Right hindlimb (tissue), 1 donor: ENCODE measurements at places on chromosomes 11 and 22.

DNA sequence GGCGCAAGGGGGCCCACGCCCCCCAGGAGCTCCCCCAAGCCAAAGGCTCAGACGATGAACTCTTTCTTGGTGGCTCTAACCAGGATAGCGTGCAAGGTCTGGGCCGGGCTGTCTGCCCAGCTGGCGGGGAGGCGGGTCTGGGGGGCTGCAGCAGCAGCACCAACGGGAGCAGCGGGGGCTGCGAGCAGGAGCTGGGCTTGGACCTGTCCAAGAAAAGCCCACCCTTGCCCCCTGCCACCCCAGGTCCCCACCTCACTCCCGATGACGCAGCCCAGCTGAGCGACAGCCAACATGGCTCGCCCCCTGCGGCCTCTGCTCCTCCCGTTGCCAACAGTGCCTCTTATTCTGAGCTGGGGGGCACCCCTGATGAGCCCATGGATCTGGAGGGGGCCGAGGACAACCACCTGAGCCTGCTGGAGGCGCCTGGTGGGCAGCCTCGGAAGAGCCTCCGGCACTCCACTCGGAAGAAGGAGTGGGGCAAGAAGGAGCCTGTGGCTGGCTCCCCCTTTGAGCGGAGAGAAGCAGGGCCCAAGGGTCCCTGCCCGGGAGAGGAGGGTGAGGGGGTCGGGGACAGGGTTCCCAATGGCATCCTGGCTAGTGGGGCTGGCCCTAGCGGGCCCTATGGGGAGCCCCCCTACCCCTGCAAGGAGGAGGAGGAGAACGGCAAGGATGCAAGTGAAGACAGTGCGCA lies 21.6 kb upstream of the TMEM191C start:
- no peak for DNase-seq

DNA sequence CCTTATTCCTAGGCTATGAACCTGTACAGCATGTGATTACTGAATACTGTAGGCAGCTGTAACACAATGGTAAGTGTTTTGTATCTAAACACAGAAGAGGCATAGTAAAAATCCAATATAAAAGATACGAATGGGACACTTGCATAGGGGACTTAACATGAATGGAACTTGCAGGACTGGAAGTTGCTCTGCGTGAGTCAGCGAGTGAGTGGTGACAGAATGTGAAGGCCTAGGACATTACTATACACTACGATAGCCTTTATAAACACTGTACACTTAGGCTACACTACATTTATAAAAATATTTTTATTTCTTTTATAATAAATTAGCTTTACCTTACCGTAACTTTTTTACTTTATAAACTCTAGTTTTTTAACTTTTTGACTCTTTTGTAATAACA lies 81.1 kb downstream of the PGR start:
- no peak for DNase-seq

DNA sequence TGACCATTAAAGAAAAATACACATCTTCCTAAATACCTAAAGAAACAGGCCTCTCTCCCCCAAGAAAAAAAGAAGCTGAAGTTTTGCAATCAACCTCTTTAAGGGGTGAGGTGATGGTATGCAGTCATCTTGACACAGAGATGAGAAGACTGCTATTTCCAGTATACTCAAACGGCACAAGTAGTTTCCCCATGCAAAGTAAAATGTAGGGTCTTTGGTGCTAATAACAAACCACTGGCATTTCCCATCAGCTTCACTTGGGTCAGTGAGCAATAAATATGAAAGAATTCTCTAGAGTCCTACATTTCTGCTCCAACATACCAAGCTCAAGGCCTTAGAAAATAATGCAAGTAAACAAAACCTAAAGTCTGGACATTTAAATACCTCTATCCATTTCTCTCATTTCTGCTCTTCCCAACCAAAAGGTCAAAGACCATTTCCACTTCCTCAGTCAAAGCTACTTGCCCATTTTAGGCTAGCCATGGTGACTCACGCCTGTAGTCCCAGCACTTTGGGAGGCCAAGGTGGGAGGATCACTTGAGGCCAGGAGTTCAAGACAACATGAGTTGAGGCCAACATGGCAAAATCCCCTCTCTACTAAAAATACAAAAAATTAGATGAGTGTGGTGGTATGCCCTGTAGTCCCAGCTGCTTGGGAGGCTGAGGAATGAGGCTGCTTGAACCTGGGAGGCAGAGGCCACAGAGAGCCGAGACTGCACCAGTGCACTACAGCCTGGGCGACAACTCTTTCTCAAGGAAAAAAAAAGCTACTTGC lies 39.5 kb upstream of the CHRNA10 start:
- DNase-seq: no peak

- no peak for DNase-seq
These were observed 37.0 kb upstream of the HMOX1 start for GRCh38 chr22:35343664-35344550.

- DNase-seq: no peak
These were observed 17.0 kb downstream of the IMMP1L start for GRCh38 chr11:31492320-31492913.

- no peak for DNase-seq
These were observed 3.6 kb downstream of the SSH3 start for GRCh38 chr11:67306769-67307544.

DNA sequence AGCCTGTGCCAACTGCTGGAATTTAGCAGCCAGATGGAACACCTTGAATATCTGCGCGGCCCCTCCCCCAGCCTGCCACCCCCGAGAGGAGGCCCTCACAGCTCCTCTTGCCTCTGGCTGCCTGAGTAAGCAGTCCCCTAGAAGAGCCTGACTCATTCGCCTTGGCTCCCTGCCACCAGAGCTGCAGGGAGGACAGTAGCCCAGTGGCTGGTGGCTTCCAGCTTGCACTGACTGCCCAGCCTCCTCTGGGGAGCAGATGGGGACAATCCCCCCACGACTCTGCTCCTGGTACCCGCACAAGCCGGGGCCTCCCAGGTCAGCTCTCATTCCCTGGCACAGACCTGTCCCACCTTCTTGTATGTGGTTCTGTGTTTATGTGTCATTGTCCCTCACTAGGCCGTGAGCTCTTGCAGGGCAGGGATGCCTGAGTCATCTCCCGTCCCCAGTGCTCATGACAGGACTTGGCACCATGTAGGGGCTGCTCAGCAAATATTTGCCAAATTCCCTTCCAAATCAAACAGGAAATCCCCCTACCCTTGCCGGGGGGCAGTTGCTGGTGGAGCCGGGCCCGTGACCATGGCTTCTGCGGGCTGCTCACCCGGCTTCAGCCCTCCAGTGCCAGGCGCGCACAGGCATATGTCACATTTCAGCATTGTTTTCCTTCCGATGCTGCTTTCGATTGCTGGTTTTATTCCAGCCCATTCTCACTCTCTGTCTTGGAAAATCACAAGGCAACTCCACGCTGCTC lies 43.6 kb downstream of the CACNG2 start:
- DNase-seq: peak; percentile 53

- no peak for DNase-seq
These were observed 148.1 kb downstream of the BBOX1 start for GRCh38 chr11:27188696-27189095.

- no peak for DNase-seq
These were observed 478 bp downstream of the FAU start for GRCh38 chr11:65121447-65121864.

DNA sequence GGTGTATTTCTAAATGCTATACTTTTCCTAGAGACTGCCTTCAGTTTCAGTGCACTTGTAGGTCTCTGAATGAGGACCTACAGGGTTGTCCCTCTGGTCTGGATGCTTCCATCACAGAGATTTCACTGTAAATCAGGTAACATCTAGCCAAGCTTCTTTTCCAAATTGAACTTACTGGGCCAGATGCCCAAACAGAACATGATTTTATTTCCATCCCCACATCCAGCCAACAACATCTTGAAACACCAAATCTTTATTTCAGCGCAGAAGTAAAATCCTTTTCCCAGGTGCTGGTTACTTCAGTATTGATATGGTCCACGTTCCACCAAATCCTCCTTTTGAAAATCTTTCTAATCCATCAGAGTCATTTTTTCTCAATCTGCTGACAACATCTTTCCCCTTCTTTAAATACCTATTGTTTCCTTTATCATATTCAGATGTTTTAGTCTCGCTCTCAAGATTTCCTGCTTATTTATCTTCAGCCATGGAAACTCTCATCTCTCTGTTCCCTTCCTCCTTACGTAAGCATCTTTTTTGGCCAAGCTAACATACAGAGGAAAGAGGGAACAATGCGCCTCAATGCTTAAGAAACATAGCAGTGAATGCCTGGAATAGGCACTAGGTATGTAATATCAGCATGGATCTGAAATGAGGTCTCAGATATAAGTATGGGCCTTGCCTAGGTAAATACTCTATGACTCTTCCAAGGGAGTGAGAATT lies 201.2 kb upstream of the MTNR1B start:
- DNase-seq: no peak

GRCh38 chr11:119991022-119991404 lies 146.9 kb downstream of the TRIM29 start:
- DNase-seq: no peak

DNA sequence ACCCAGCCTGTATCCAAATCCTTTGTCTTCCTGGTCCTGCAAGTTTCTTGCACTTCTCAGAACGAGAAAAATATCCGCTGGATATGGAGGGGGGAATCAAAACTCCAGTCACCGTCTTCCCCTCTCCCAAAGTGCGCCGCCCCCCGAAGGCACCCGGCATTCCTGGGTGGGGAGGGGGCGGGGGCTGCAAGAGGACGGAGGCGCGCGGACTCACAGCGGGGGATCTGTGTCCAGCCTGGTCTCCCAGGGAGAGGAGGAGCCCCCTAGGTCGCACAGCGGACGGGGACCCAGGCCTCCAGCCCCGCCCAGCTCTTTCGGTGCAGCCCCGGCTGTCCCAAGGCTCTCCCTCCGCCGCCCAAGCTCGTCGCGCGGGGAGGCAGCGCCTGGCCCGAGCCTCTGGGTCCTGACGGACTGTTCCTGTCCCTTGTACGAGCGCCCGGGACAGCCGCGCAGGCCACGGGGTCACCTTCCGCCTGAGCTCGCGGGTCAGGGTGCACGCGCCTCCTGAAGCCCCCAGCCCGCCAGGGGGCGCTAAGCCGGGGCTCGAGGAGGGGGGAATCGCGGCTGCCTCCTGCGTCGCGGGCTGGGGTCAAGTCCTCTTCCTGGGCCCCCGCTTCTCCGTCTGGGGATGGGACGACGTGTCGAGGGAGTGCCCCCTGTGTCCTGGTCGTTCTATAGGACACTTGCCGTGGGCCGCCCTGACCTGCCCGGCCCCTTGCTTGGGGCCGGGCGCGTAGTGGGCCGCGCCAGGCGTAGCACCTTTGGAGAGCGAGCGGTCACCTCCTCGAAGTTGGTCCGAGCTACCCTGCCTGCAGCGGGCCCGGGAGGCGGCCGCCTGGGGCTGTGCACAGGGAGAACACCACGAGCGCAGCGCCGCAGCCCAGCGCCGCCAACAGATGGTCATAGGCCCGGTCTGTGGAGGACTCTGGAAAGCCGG lies 2.4 kb upstream of the WNT11 start:
- peak; percentile 79 for DNase-seq

GRCh38 chr11:69245041-69245440 lies 48.9 kb upstream of the MYEOV start:
- DNase-seq: no peak

DNA sequence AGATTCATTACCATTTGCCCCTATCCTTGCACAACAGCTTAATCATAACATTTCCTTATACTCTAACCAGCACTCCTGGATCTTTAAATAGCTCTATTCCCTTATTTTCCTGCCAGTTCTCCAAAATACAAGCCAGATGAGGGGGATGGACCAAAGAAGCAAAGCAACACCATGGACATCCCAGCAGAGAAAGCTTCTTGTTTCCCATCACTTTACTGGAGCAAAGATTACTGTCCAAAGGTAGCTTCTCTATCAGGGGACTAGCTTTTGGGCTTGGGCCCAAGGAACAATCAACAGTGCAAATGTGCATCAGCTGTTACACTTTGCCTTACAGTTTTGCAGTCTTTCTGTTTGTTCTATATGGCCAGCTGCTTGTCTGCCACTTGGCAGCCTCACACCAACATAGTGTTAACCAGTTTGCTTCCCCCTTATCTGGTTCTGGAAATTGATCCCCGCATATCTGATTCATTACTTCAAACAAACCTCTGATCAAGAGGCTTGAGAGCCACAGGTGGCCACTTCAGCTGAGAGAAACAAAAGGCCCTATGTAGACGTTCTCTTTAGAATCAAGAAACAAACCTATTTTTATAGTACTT lies 814.3 kb downstream of the METTL15 start:
- peak; percentile 53 for DNase-seq

- DNase-seq: peak; percentile 10
These were observed 103.1 kb upstream of the PITPNB start for GRCh38 chr22:28021998-28022660.

- DNase-seq: no peak
These were observed 210.3 kb downstream of the DDX10 start for GRCh38 chr11:108875134-108875533.

DNA sequence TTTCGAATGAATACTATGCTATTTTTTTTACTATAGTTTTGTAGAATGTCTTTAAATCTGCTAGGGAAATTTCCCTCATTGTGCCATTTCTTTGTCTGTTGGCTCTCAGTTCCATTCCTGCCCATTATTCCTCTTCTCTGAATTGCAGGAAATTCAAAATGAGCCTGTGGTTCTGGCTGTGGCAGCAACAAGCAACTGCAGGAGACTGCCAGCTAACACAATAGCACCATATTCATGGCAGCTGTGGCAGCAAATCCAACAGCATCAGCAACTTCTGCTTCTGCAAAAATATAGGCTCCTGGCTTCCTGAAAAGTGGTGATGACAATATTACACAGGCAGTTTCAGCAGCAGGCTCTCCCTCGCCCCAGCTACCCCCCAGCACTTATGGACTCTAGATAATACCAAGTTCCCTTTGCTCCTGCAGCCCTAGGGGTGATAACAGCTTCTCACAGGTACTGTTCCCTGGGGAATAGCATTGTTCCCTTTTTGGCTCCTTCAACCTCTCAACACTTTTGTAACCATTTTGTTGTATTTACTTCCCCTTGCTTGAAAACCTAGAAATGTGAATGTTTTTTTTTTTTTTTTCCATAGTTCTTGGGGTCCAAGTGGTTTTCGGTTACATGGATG lies 9.3 kb downstream of the PATE4 start:
- DNase-seq: no peak

DNA sequence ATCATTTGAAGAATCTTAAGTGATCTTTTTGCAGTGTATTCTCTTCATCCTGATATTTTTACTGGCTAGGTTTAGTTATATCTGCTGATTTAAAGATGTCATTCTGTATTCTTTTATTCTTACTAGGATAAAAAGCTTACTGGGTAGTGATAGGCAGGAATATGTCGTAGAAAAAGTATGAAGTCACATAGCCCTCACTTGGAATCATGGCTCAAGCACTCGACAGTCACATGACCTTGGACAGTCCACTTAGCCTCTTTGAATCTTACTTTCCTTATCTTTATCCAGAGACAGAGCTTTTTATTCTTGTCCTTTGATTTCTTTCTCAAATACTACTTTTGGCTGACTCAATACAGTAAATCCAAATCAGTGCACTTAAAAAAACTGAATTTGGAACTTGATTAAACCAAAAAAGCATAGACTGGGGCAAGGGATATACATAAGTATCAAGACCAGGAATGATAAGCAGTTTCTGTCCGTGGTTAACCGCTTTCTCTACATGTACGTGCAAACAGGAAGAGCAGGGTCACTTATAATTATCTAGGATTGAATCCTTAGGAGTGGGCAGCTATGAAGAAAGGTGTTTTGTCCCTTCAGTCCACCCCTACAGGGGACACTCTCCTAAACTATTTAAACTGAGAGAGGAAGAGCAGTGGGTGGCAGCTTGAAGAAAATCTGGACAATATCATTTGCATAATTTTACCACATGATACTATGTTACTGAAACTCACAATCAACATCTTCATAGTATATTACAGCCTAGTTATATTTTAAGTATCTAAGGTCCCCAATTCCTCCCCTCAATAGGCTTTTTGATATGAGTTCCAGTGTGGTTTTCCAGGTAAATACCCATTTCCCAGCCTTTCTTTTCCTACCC lies 8.0 kb downstream of the MMP7 start:
- DNase-seq: no peak

GRCh38 chr11:122172352-122173073 lies 56.5 kb upstream of the BLID start:
- DNase-seq: no peak
